ENCODE measurements at places on chromosomes 11 and 22.

GRCh38 chr22:41184679-41185078 lies 20.4 kb upstream of the L3MBTL2 start:
- no peak for DNase-seq

DNA sequence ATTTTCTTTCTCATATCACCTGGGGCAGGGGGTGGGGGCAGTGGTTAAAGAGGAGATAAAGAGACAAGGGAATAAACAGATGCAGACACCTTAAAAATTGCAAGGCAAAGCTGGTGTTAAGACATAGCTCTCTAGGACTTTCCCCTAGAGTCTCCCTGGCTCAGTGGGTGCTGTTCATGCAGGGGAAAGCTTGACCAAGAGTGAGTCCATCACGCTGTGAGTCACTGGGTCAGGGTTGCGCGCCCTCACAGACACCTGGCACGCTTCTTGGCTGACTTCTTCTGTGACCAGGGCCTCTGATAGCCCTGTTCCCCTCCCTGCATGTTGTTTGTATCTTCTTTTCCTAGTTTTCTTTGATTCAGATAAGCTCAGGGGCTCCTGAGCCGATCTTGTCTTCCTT lies 31.9 kb downstream of the COMMD9 start:
- DNase-seq, result peak; percentile 63

- no peak for DNase-seq
Observed at GRCh38 chr22:43484227-43484626, 72.4 kb downstream of the MPPED1 start.

- DNase-seq, result no peak
Observed at GRCh38 chr11:47480762-47481161, 31.8 kb upstream of the RAPSN start.

DNA sequence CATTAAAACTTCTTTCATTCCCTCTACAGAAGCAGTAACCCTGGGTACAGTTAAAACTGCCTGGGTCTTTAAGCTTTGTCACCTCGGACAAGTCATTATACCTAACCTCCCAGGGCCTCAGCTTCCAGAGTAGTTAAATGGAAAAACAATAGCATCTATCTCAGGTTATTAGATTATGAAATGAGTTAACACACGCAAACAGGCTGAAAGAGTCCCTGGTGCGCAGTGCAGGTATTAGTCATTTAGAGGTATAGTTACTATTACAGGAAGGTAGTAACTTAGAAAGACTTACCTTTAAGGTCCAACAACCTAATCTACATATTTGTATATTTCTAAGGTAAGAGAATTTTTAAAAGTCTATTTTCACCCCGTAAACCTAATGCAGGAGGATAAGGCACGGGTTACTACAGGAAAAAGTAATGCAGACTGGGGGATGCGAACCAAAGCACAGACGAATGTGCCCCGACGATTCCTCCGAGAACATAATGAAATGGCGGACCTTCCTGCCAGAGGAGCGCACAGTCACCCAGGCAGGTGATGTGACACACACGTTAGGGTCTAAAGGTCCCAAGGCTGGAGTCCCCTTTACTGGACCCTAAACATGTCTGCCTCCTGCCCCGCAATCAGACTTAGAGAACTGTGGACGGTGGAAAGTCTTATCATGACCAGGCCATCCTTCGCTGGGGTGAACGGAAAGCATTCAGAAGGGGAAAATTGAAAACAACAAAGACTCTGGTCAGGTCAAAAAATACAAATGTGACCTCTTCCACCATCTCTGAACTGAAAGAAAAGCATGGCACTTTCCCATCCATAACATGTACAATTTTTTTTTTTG lies 1.3 kb downstream of the NAP1L4 start:
- DNase-seq, result no peak

DNA sequence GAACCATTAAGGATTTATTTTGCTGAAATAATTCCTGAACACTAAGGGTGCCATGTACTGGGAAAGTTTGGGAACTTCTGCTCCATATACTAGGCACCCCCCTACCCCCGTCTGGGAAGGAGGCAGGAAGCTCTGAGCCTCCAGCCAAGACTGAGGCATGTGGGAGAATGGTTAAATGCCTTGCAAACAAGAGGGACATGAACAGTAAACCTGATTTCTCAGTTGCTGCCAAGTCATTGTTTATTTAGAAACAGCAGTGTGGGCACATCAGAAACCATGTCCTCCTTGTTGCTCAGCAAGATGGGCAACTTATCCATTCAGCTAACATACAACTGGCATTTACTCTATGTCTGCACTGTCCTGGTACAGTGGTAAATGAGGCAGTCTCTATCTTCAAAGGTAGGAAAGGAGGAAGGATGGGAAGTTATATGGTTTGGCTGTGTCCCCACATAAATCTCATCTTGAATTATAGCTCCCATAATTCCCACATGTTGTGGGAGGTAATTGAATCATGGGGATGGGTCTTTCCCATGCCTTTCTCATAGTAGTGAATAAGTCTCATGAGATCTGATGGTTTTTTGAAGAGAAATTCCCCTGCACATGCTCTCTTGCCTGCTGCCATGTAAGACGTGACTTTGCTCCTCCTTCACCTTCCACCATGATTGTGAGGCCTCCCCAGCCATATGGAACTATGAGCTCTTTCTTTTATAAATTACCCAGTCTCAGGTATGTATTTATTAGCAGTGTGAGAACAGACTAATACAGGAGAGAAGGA lies 459.1 kb downstream of the MIAT start:
- DNase-seq, result no peak

DNA sequence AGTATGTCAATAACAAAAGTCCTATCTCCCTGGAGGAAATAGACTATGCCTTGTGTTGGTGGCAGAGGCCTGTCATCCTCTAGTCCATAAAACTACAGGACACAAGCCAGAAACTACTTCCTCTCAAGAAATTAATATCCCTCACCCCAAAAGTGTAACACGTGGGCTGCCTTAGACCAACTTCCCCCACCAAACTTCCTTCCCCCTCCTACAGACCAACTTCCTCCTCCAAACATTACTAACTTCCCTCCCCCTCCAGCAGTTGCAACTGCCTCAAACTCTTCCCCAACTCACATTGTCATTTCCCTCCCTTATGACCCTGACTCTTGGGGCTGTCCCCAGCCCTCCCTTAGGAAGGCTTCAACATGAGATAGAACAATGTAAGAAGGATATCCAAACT lies 6.3 kb downstream of the OR52K2 start:
- no peak for DNase-seq

DNA sequence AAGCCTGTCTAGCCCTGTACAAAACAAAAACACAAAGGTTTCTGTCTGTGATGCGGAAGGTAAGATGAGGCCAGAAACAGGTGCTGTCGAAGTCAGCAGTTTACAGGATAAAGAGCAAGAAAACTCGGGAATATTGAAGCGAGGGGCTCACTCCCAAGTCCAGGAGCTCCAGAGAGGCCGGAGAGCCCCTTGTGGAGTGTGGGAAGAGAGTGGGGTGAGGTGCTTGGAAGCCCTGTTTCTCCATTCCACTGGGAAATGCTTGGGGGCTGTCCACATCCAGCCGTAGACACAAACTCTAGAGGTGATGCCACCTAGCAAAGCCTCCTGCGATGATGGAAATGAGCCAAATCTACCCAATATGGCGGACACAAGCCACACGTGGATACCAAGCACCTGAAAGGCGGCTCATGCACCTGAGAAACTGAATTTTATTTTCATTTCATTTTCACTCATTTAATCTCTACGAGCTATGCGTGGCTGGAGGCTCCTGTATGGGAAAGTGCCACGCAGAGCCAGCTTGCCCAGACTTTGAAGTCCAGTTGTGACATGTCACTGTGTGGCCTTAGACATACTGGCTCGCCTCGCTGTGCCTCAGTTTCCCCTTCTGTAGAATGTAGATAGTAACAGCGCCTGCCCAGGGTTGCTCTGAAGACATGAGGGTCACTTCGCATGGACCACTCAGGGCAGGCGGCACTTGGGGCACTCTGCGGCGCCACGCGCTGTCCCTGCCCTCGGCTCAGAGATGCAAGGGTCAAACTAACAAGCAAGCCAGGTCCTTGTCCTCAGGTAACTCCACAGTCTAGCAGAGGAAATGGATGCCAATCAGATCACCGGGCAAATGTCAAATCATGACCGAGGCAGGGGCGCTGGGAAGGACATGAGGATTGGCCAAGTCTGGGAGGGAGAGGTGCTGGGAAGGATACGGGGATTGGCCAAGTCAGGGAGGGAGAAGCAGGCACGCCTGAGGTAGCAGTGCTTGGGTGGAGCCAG lies 684.7 kb downstream of the TBC1D22A start:
- no peak for DNase-seq

DNA sequence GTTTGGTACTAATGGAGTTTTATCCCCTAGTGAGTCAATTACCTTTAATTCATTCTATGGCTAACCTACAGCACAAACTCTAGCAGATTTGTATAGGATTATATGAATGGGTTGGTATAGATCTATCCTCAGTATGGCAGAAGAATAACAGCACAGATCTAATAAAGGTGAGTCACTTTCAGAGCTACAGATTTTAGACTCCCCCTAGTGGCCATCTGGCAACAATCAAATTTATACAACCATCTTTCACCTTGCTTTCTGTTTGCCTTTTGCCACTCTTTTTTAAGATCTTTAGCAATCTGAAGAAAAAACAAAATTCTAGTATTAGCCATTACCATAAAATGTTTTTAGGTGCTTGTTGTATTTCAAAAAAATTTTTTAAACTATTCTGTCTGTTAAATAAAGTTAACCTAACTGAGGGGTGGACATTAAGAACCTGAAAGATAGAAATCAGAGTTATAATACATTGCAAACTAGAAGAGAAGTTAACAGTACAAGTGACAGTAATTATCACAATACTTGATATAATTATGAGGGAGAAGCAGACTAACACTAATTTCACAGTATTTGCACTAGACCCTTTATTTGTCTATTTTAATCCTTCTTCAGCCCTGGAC lies 25.8 kb downstream of the DDIAS start:
- peak; percentile 50 for DNase-seq

DNA sequence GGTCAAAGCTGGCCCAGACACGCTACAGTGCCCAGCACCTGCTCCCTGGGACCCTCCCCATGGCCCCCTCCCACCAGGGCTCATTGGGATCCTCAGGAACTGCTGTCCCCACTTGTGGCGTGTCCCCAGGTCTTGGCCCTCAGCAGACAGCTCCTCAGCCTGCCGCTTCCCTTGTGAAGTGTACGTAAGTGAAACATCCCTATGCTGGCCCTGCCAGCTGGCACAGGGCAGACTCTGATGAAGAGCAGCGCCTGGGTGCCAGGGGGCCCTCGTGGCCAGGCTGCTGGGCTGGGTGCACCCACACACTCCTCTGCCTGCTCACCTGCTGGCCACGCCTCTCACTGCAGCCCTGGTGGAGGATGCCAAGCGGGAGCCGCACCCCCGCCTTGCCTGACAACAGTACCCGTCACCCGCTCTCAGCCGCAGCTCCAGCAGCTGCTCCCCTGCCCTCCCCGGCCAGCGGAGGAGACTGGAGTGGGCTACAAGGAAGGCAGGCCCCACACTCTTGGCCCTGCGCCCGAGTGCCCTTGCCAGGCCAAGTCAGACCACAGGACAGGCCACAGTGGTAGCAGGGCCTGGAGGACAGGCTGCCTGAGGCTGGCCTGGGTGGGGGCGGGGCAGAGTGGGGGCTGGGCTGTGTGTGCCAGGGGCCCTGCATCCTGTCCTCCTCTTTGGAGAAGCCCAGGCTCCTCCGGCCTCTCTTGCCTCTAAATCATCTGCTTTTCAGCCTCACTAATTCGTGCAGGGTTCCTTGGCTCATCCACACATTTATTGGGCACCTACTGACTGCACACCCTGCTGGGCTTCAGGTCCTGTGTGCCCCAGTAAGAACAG lies 39.5 kb downstream of the IGF2 start:
- DNase-seq, result peak; percentile 62

GRCh38 chr22:50098052-50098451 lies 8.2 kb downstream of the MOV10L1 start:
- no peak for DNase-seq

- DNase-seq, result no peak
Observed at GRCh38 chr22:17972385-17973191, 51.8 kb downstream of the MICAL3 start.

DNA sequence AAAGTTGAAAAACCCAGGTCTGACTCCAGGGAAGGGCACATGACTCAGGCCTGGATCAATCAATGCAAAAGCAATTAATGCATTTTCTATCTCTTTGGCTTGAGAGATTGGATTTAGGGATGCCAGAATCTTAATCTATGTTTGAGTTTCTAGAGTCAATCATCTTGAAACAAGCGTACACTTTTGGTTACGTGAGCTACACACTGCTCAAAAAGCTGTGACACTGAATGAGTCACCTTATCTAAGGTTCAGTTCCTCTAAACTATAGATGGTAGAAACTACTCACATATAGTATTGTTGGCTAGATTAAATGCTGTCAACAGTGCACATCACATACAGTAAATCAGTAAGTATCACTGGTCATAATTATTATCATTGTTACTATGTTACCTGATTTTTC lies 24.2 kb downstream of the MRE11 start:
- DNase-seq, result no peak

DNA sequence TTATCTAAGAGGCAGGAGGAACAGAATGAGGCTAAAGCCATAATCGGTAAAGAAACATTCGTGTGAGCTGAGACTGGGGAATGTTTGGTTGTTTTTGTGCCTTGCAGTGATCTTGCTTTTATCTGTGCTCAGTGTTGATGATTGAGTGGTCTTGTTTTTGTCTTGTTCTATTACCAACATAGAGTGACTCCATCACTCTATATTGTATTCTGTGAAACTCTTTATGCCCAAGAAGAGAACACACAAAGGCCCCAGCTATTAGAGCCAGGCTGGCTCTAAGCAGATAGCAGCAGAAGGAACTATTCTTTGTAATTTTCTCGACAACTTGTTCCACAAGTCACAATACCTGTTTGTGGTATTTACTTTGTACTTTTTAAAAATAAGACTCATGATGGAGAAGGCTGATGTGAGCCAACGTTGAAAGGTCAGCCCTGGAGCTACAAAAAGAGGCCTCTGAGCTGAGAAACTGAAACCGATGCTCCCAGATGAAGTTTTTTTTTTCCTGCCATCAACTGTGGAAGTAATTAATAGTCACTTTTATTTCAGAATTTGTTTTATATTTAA lies 68.4 kb downstream of the LARGE1 start:
- DNase-seq, result no peak
